ENCODE measurements at places on chromosomes 1 and 21.

DNA sequence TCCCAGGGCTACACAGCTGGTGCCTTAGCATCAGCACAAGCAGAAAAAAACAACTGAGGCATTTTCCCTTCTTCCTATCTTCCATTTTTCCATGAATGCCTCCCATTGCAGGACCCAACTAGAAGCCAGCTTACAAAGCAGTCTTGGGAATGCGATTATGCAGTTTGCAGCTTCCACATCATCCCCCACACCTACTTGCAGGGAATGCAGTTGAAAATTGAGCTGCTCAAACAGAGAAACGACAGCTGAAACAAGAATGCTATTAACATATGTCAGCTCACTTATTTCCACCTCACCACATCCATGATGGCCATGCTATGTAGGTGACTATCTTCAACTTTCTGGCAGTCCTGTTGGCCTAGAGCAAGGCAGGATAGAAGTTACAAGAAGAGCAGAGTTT lies 150.6 kb upstream of the KCTD3 start:
- no peak for DNase-seq

DNA sequence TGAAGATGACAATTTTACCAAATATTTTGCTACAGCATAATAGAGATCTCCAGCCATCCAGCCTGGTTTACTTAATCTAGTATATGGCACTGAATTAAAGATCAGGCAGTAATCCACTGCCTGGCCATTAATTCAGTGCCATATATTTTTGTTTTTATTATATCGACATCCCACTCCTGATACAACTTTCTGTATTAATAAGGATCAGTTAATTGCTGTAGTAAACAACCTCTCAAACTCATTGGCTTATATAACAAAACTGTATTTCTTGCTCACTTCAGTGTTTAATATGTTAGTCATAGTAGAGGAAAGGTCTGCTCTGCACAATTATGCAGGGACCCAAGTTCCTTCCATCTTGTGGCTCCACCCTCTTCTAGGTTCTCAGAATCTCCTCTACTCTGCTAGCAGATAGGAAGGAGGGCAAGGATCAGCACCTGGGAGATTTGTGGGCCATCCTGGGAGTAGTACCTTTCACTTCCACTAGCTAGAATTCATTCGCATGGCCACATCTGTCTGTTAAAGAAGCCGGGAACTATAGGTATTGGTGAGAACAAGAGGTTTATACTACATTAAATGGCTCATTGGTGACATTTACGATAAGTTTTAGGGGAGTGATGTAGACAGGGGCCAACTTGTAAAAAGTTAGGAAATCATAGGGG lies 3.6 kb upstream of the ZDHHC18 start:
- no peak for DNase-seq

DNA sequence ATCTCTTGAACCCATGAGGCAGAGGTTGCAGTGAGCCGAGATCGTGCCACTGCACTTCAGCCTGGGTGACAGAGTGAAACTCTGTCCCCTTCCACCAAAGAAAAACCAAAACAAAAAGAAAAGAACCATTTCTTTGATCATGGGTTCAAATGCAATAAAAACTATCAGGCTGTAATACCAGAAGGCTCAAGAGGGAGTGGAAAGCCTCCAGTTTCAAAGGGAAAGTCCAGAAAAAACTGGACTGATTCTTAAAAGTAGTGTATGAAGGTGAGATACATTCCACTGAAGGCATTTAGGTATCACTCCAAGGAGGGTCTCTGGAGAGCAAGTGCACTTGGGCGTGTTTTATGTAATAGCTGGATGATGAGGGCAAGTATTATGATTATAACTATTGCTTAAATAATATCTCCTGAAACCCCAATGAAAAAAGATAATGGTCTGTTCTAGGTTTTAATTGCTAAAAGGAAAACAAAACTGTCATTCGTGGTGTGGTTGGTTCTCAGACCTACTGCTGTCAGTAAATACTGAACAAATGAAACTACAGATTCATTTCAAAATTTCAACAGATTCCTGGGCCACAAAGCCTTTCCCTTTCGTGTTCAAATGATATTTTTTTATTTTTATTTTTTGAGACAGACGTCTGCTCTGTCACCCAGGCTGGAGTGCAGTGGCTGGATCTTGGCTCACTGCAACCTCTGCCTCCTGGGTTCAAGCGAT lies 6.0 kb upstream of the CAMTA1 start:
- DNase-seq, result no peak

DNA sequence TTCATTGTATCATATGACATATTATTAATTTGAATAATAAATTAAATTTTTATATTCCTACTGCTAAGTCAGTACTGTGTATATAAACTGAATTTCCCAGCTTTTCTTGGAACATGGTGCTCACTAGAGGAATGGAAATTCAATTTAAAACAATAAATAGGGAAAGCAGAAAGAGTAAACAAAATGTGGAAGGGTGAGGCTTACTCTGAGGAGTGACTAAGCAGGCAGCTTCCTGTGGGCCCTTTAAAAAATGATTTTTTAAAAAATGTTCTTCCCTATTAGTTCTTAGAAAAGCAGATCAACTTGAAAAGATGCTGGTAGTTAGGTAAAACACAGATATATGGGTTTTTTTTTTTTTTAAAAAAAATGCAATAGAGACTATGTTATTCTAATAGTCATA lies 49.5 kb upstream of the S1PR1 start:
- DNase-seq, result no peak

- DNase-seq, result no peak
Observed at GRCh38 chr1:155969377-155969791, 9.0 kb downstream of the ARHGEF2 start.

DNA sequence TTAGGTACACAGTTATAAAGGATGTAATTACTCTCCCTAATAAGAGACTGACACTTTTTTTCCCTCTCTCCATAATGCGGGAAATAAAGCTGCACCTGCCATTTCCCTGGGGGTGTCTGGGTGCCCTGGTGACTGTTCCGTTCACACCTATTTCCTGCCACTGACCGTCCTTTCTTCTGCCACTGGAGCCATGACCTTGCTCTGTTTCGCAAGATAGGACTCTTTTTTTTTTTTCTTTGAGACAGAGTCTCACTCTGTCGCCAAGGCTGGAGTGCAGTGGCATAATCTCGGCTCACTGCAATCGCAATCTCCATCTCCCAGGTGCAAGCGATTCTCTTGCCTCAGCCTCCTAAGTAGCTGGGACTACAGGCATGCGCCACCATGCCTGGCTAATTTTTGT lies 66.1 kb upstream of the SERBP1 start:
- no peak for DNase-seq

DNA sequence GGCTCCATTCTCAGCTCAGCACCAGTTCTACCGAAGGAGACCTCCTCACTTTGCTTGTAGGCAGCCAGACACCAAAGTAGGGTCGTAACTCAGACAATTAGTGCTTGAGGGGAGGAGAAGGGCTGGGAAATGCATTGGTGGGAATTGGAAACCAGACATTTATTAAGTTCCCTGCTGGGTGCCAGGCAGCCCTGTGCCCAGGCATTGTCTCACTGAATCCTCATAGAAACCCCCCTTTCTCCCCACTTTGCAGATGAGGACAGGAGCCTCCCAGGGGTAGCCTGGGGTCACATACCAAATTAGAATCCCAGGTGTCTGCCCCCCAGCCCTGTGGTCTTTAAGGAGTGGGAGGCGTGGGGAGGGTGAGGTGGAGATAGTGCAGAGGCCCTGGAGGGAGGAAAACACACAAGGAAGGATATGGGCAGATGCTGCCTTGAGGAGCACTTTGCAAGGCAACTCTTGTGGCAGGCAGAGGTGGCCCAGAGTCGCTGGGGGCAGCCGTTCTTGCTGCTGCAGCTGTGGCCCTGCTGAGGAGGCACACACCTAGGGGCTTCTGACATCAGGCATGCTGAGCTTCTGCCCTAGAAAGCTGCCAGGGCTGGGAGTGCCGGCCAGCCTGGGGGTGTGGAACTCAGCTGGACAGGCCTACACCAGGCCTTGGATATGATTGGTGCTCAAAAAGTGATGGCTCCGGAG lies 29.4 kb downstream of the CDK18 start:
- no peak for DNase-seq

DNA sequence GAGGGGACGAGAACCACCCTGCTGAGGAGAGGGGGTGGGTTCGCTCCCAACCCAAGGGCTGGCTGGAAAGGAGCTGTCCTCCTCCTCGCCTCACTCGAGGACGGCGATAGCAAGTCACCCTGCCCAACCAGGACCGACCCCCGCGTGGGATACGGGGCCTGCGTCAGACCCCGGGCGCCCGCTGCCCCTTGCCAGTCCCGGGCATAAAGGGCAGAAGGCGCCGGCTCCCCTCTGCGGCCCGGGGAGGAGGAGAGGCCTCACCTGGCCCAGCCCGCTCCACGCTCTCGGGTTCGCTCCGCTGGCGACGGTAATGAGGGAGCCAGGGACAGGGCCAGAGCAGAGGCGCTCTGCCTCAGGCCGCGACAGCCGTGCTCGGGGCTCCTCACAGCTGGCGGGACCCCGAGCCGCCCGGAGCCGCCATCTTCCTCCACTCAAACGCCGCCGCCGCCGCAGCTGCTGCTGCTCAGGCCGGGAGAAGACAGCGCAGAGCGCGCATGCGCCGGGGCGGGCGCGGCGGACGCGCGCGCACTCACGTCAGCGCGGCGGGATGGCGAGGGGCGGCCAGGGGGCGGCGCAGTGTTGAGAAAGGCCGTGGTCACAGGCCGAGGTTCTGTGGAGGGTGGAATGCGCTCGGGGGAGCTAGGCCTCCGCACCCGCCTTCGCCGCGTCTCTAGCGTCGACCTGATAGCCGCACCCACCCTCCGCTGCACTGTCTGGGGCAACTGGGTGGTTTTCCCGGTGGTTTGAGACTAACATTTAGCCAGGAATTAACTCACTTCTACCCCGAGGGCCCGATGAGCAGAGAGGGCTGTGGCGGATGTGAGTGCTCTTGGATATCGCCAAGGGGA lies at the start of gene FBXO42:
TSS of gene FBXO42 (minus strand) at position 487 of the 848 bp plus-strand sequence. CDS start 37,062 bp downstream, outside the sequence.
- peak; percentile 91 for DNase-seq

DNA sequence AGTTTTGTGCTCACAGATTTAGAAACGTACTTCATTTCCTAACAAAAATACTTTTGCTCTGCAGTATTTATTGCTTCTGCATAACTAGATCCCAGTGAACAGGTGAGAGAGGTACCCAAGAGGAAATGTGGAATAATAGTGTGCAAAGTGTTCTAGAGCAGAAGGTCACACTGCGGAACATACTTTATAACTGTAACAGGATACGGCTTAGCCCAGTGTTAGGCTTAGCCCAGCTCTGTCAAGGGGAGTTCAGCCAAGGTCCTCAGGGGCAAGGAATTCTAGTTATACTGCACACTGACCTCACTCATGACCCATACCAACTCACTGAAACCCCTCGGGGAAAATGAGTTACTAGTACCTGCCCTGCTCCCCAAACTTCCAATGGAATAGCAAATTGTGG lies 55.3 kb downstream of the PTPN14 start:
- DNase-seq, result no peak

- DNase-seq, result no peak
Observed at GRCh38 chr1:87497380-87498203, 168.9 kb downstream of the LMO4 start.

DNA sequence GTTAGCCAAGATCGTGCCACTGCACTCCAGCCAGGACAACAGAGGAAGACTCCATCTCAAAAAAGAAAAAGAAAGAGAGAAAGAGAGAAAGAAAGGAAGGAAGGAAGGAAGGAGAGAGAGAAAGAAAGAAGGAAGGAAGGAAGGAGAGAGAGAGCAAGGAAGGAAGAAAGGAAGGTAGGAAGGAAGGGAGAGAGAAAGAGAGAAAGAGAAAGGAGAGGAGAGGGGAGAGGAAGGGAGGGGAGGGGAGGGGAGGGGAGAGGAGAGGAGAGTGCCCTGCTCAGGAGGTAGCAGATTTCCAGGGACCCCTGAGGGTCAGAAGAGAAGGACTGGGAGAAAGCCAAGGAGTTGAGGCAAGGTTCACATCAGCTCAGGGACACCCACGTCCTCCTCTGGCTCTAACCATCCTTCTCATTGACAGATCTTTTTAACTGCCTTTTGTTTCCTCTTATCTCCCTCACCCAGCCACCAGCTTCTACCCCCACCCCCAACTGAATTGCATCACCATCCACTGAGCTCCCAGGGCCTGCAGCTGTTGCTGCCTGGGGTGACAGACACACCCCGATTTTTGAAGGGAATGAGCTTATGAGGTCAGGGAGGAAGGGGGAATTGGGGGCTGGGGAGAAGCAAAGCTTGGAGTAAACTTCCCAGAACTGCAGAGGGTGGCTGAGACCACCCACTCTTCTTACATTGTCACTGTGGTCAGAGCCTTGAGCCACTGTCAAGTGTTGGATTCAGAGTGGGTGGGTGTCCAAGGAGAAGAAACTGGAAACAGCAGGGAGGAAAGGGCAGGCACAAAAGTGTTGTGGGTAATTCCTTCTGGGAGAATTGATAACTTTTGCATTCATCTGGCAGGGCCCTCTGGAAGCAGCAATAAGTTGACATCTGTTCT lies 91.6 kb downstream of the GLUL start:
- DNase-seq, result peak; percentile 70

DNA sequence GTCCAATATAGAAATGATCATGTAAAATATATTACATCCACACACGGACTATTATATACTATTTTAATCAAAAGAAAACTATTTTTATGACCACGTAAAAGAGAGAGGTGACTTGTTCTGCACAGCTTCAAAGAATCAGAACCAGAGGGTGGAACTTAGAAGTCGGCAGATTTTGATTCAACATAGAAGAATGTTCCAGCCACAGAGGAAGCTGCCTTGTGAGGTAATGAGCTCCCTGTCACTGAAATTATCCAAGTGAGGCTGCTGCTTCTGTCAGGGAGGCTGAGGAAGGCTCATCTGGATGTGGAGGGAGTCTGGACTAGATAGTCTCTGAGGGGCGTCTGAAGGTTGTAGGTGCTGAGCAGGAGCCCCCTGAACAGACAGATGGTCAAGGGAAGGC lies 2.7 kb downstream of the PLEKHA6 start:
- no peak for DNase-seq

DNA sequence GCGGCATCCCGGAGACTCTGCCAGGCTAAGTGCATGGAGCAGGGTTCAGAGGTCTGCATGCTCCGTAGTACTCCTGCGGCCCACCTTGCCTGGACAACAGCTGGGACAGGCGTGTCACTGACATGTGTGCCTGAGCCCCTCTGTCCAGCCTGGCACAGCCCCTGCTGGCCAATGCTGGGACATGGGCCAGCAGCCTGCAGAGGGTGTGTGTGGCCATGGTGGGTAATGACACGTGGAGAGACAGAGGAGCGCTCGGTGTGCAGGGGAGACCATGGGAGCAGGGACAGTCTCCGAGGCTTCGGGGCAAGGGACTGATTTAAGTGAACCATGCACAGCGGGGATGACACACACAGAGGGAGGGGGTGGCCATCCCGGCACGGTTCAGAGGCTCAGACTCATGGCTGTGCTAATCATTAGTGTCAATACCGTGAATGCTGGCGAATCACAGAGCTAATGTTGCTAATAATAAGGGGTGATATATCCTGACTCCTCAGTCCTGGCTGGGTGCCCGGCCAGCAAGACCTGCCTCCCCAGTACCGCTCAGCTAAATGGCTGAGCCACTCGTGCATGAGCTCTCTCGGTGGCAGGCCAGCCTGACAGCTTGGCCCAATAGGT lies 41.5 kb downstream of the IGSF21 start:
- DNase-seq, result no peak

- DNase-seq, result no peak
Observed at GRCh38 chr1:188240772-188241406, 1412.1 kb downstream of the PLA2G4A start.

- DNase-seq, result no peak
Observed at GRCh38 chr1:210779269-210779668, 354.7 kb downstream of the KCNH1 start.

- DNase-seq, result no peak
Observed at GRCh38 chr1:89550995-89551394, 26.4 kb downstream of the LRRC8B start.

- no peak for DNase-seq
Observed at GRCh38 chr1:52168373-52169080, 26.6 kb downstream of the ZFYVE9 start.

GRCh38 chr1:7267493-7267892 lies 482.2 kb downstream of the CAMTA1 start:
- DNase-seq, result no peak

GRCh38 chr1:53408013-53408754 lies 51.0 kb upstream of the DMRTB1 start:
- no peak for DNase-seq

Data from liver (tissue), 10 donors.